Gastrocnemius medialis (tissue), 4 donors: ENCODE measurements at places on chromosomes 12 and 14. TPM values are rescaled to one million over a fixed set of nuclear protein-coding genes. Genes with fewer than 3 reads are reported as not detected.

Gene RFX4
- not detected for total RNA-seq

DNA sequence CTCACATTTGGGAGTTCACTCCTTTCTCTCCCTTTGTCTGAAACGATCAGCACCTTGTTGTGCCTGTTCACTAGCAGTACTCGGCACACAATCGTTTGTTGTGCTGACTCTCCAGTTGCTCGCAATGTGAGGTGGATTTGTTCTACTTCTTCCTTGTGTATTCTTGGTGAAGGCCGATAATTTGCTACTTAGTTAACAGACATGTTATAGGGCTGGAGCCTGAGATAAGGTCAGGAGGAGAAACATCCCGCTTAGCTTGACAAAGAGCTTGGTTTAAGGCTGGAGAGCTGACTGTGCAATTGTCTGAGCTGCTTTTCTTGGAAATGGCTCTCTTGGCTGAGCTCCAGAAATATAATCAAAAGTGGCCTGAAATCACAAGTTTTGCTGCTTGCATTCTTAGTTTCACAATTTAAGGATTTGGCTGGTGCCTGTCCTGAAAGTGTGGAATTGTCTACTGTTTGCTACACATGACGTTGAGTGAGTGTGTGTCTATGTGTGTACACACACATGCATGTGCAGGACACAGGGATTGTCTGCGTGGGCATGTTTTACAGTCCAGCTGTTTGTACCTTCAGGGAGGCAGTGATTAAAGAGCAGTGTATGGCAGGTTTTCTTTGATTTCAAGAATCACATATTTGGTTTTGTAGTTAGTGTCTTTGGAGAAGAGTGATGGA is 77.7 kb downstream of the ARF6 start:
- no peak for DNase-seq

DNA sequence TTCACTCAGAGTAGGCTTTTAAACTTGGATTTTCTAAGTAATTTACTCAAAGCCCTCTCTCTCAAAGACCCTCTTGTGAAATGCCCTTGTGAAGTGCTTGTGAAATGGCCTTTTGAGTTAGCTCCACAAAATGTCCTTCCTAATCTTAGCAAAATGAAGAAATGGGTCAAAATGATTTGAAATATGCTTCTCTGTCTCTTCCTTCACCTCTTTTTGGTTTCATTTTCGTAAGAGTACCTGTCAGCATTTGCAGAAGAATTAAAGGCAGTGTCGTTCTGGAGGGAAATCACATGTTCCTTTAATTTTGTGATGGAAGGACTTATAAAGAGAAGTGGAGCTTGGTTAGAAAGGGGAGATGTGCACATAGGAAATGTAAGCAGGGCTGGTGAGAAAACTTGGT is 93.7 kb downstream of the HMGA2 start:
- no peak for DNase-seq

DNA sequence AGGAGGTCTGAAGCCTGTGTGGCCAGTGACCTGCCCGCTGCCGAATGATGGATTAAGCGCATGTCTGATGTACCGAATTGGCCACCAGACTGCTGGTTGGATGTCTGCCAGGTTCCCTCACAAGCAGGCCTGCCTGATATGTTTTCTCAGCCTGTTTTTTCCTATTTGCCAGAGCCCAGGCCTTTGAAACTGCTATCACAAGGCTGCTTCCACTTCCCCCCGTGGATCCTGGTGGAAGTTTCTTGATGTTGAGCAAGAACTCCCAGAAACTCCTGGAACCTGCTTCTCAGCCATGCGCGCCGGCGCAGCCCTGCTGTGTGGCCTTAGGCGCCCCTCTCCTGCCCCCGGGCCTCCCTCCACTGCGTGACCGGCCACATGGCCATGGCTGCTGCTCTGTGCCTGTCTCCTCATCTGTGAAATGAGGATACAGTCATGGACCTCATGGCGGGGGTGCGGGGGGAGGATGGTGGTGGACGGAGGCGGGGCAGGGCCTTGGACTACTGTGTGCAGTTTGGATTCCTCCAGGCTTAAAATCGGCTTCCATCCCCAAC is 56.6 kb downstream of the CALM1 start:
- DNase-seq: no peak

DNA sequence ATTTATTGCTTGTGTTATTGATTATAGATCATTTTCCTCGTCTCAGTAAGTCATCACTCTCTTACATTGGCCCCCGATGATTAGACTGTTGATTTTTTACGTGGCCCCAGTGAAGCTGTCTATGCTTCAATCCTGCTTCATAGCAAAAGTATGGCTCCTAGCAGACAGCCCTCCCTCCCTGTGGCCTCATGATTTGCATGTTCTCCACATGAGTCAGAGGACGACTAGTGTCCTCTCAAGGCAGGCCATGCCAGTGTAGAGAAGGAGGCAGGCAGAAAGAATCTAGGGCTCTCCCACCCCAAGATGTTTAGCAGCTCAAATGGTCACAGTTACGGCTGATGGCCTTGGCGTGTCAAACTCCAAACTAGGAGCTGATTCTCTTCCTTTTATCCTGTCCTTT is 59.6 kb downstream of the FIGNL2 start:
- no peak for DNase-seq

GRCh38 chr14:34374998-34375740 is 86.9 kb downstream of the SPTSSA start:
- DNase-seq: no peak

- peak; percentile 17 for DNase-seq
Measured at GRCh38 chr14:95340201-95340697, 20.5 kb upstream of the CLMN start.

GRCh38 chr12:131117438-131118245 is 163.9 kb downstream of the ADGRD1 start:
- peak; percentile 6 for DNase-seq

DNA sequence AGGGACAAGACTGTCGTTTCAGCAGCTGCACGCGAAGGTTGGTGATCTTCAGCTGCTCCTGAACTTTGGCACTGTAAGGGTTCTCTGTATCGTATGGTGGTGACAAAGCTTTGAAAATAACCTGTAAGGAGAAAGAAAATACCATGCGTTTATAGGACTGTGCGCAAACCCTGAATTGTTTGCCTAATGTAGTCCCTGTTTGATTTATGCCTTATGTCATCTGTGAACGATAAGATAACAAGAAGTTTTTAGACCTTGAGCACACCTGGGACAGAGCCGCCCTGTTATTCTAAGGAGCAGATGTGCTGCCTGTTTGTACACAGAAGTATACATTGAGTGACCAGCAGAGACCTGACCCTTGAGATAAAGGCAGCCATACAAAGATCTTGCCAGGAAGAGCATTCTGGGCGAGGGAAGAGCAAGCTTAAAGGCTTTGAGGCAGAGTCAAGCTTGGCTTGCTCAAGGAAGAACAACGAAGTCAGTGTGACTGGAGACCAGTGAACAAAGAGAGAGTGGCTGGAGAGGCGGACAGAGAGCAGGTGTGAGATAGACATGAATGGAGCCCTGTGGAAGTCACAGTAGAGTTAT is 52.4 kb downstream of the NTN4 start:
- DNase-seq: no peak

Gene SERPINA3
- 80.9 TPM for total RNA-seq

Gene BHLHE41
- total RNA-seq: 11.4 TPM

- no peak for DNase-seq
Measured at GRCh38 chr14:49538852-49539251, 47.3 kb downstream of the RPS29 start.

- no peak for DNase-seq
Measured at GRCh38 chr12:106271575-106272505, 24.0 kb upstream of the CKAP4 start.

Gene MLF2
- 165 TPM for total RNA-seq

- no peak for DNase-seq
Measured at GRCh38 chr12:77003914-77004313, 61.5 kb downstream of the E2F7 start.

DNA sequence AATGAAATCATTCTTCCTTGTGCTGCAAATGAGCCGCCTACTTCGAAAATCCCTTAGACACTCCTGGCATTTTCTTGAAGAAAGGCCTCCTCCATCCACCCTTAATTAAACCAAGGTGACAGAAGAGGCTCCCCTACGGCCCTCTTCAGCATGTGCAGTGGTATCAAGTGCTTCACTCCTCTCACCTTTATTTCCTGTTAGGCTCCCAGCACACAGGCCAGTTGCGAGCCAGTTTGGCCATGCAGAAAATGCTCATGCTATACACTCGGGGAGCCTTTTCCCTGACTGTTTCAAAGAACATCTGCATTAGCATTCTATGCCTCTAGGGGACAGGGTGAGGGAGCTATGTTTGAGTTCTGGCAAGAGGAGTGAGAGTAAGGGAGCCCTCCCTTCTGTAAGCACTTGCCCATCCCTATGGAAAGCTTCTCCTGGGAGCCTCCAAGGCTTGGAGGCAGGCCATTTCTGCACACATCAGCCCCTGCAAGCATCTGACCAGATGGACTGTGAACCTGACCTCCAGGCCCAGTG is 291.5 kb downstream of the RPS29 start:
- DNase-seq: no peak

GRCh38 chr14:64225151-64225757 is 68.9 kb downstream of the ESR2 start:
- peak; percentile 77 for DNase-seq

Gene OR10G3
- not detected for total RNA-seq

DNA sequence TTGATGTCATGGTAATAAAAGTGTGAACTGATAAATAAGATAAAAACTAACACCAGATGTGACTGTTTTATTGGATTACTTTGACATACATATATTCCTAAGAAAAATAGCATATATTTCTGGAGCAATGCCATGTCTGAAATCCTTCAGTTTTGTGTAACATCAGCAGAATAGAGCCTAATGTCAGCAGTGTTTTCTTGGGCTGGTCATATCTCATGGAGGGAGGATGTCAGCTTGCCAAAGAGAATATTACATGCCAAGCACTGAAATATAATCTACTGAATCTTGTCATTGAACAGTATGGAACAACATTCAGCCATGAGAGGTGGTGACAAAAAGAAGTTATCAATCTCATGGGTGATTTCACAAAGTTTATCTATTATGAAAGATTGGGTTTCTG is 220.3 kb downstream of the KLHL28 start:
- no peak for DNase-seq

Gene CCDC38
- total RNA-seq: not detected

DNA sequence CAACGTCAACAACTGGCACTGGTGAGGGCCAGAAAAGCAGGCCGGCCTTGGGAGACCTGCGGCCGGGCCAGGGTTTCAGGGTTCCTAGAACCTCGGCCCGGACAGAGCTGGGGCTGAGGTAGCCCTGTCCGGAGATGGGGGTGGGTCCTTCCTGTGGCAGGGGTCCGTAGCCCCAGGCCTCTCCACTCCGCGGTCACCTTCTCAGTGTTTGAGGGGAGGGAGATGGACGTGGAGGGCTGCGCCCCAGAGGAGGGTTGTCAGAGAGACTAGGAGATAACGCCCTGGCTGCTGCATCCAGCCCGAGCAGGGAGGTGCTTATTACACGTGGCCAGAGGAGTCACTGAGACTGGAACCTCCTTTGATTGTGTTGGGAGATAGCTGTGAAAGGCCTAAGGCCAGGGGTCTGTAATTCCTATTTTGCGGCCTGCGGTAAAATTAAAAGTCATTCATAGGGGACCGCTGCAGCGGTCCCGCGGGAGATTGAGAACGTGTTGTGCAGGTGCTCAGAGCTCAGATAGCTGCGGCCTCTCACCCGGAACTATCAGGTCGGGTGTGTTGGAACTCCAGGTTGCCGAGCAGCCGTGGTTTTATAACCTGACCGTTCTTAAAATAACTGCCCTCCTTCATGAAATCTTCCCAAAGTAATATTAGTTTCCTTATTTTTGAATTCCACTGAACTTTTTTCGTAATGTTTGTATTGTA is 507 bp downstream of the AHSA1 start:
- no peak for DNase-seq

DNA sequence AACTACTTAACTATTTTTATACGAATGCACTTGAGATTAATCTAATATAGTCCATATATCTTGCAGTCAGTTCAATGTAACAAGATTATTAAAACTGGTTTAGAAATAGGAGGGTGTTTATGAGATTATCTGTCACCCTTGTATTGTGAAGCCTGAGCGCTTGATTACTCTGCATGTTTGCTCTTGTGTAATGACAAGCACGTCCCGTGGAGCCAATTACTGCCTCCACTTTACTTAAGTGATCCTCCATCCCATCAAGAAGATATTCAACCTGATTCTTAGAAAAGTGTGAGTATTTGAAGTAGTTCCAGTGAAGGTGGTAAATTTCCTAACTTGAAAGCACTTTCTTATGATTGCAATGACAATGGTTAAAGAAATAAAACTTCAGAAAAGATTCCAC is 415.2 kb upstream of the GARIN6 start:
- no peak for DNase-seq

GRCh38 chr12:102016472-102016871 is 45.3 kb downstream of the WASHC3 start:
- no peak for DNase-seq

GRCh38 chr14:22882529-22883172 is 371 bp upstream of the REM2 start:
- no peak for DNase-seq

GRCh38 chr14:100500128-100500527 is 87.1 kb downstream of the BEGAIN start:
- DNase-seq: no peak

Gene NEUROD4
- total RNA-seq: not detected

Gene SLC10A1
- 0.23 TPM for total RNA-seq

- peak; percentile 43 for DNase-seq
Measured at GRCh38 chr14:22848351-22849164, 12.2 kb downstream of the MMP14 start.

Gene SCN8A
- not detected for total RNA-seq

Gene SLC17A8
- not detected for total RNA-seq

- no peak for DNase-seq
Measured at GRCh38 chr14:85634205-85634604, 104.3 kb downstream of the FLRT2 start.

- no peak for DNase-seq
Measured at GRCh38 chr12:38159092-38159551, 157.5 kb upstream of the ALG10B start.

- DNase-seq: no peak
Measured at GRCh38 chr14:93230539-93230938, 23.5 kb downstream of the UBR7 start.

GRCh38 chr14:67137744-67138371 is 51.4 kb upstream of the GARIN2 start:
- no peak for DNase-seq

Gene ABCB9
- 1.0 TPM for total RNA-seq

Gene DDX11
- total RNA-seq: 19.2 TPM

Gene OAS2
- 2.2 TPM for total RNA-seq

- DNase-seq: no peak
Measured at GRCh38 chr12:104600790-104601739, 144.3 kb downstream of the CHST11 start.

DNA sequence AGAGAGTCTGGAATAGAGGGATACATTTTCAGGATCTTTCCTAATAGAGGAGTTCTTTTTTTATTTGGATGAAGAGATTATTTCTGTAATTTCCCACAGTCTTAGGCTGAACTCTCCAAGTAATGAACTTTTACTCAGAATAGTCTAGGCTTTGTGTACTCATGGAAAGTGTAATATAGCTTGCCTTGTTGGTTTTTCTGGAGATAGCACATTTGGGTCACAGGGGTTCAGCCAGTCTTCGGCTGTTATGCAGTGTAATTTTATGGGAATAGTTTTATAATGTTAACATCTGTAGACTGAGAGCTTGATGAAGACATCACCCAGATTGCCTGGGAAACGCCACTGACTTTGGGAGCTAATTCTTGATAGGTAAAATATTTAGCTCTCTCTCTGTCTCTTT is 450.8 kb downstream of the RAD51B start:
- DNase-seq: no peak

GRCh38 chr12:100248886-100249285 is 18.0 kb downstream of the DEPDC4 start:
- DNase-seq: no peak

GRCh38 chr14:20494935-20495766 is 10.2 kb upstream of the RNASE10 start:
- no peak for DNase-seq

- DNase-seq: no peak
Measured at GRCh38 chr14:69715725-69716477, 51.0 kb upstream of the SRSF5 start.
